ENCODE measurements at places on chromosomes 12 and 14.

DNA sequence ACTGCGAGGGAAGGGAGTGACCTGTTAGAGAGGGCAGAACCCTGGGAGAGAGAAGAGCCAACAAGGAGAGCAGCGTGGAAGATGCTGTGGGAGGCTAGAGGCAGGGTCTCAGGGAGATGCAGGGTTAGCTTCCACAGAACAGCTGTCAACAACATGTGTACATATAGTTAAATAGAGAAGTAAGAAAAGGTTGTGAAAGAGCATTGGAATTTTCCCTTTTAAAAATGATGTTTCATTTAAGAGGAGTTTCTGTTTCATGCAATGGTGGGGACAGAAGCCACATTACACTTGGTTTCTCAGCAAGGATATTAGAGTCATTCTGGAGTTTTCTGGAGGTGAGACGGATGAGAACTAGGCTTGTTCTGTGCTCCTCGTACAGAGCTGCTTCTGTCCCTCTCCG, 23.8 kb upstream of the TBC1D30 start:
- no peak for DNase-seq

DNA sequence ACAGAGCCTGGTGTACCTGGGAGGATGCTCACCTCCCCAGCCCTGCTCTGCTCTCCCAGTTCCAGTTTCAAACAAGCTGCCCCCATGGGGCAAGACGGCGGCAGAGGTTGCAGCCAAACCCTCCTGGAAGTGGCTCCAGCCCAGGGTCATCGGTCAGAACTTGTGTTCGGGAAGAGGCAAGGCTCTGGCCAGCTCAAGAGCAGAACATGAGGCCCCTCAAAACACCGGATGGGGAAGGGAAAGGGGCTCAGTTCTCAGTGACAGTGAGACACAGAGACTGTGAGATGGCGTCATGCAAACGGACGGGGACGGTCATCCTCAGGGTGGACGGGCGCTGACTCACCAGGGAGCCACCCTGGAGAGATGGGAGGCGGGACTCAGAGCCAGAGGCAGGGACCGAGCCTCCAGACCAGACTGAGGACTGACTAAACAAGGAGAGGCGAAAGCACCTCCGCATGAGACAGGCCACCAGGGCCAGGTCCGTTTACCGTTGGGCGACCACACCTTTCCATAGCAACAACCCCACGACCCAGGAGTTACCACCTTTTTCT, 63.9 kb upstream of the GALNT9 start:
- no peak for DNase-seq

- no peak for DNase-seq
These were observed 1.9 kb upstream of the BAZ2A start for GRCh38 chr12:56631790-56632700.

DNA sequence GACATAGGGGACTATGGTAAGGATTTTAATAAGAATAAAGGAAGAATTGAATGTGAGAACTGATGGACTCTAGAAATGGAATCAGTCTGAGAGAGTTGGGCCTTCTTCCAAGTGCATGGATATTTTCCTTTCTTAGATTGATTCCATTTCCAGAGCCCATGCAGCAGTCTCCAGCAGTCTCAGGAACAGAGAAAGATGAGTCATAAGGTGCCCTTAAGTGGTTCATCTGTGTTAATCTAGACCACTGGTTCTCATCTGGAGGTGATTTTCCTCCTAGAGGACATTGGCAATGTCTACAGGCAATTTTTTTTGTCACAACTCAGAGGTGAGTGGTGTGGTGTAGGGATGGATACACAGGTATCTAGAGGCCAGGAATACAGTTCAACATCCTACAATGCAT, 25.9 kb downstream of the TRIM9 start:
- DNase-seq: no peak

DNA sequence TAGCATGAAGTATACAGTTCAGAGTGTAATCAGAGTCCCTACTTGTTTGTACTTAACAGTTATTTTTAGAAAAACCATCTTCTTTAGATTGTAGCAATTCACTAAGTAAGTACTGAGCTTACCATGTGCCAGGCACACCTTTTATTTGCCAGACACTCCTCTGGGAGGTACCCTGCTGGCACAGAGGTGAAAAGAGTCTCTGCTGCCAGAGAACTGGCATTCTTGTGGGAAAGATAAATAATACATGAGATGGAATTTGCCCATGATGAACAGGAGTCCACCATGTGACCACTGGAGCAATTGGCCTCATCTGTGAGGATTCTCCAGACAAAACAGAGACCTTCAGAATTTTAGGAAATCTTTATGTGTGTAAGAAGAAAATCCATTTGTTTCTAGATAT, 199.3 kb upstream of the SLC16A7 start:
- no peak for DNase-seq

GRCh38 chr14:53790731-53791500, 165.7 kb downstream of the BMP4 start:
- DNase-seq: no peak

- no peak for DNase-seq
These were observed 13.0 kb upstream of the ITPR2 start for GRCh38 chr12:26845984-26846383.

- no peak for DNase-seq
These were observed 40.3 kb upstream of the ANKS1B start for GRCh38 chr12:100024974-100025555.

GRCh38 chr12:53782093-53782703, 30.4 kb upstream of the CISTR start:
- DNase-seq: no peak
